ENCODE measurements at places on chromosomes 2 and 18.
A peak's percentile ranks its signal among the peaks of the same experiment; 100 is the strongest.

GRCh38 chr2:231612109-231612455 is 19.4 kb downstream of the TEX44 start:
- H3K27ac ChIP-seq, result peak overlapping the region; percentile 97
- DNase-seq, result no peak
- H3K4me1 ChIP-seq, result peaks cover 26% of the 10 kb centered on the region
- H3K4me3 ChIP-seq, result no peak overlapping the region
- no peaks in the 10 kb centered on the region for H3K36me3 ChIP-seq
- H3K27me3 ChIP-seq, result no peaks in the 10 kb centered on the region

DNA sequence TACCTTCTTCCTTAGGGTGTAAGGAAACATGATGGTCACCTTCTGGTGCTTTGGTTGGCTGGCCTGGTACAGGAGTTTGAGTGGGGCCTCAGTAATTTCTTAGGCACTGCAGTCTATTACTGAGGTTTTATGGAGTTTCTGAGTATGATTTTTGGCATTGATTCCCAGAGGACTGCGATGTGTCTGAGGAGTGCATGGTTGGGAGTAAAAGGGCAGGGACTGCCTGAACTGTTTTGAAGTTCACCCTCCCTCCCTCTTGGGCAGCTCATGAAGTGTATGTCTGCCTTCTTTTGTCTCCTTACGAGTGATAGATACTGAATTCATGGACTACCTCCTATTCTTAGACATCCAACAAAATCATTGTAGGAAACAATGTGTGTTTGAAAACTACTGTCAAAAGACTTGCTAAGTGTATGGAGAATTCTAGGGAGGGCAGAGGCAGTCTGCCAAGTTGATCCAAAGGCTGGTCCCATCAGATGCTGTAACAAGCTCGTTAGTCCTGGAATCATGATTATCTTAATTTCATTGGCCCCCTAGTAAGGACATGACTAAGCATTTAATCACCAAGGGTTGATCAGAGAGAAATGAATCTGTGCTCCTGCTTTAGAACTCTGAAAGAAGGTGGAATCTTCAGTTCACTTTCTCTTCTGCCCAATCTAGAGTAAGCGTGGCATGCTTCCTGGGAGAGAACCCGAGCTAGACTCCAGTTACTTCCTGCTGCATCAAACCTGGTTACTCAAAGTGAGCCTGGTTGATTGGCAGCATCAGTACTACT is 26.5 kb downstream of the LYPD6B start:
- peaks cover 4% of the 10 kb centered on the region for H3K36me3 ChIP-seq
- peaks cover 3% of the 10 kb centered on the region for H3K4me1 ChIP-seq
- DNase-seq, result no peak
- H3K4me3 ChIP-seq, result no peak overlapping the region
- no peak overlapping the region for H3K27ac ChIP-seq

DNA sequence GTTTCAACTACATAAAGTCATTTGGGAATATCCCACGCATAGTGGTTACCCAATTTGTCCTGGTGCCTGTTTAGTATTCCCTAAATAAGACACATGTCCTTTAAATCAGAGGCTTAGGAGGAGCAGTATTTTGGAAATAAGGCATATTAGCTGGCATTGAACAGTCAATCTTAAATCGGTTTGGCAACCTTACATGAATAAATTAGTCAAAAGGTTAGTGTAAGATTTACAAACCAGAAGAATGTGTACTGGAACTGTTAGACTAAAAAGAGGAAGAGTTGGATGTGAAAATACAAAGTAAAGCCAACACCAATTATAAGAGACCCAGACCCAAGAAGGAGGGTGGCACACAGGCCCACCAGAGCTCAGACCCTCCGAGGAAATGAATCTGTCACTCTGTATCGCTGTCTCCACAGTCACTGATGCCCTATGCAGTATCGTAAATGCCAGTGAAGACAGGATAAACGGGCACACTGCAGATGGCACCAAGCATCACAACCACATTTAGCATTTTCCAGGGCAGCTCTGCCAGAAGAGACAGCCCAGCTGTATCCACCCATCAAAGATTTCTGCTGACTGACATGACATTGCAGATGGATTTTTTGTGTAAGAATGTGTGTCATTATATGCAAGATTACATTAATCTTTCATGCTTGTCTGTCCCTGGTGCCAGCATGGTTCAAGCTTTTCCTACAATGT is 90.4 kb downstream of the CERKL start:
- H3K4me3 ChIP-seq, result no peak overlapping the region
- H3K27me3 ChIP-seq, result peaks cover 4% of the 10 kb centered on the region
- H3K27ac ChIP-seq, result no peak overlapping the region
- no peaks in the 10 kb centered on the region for H3K36me3 ChIP-seq
- peaks cover 3% of the 10 kb centered on the region for H3K4me1 ChIP-seq

DNA sequence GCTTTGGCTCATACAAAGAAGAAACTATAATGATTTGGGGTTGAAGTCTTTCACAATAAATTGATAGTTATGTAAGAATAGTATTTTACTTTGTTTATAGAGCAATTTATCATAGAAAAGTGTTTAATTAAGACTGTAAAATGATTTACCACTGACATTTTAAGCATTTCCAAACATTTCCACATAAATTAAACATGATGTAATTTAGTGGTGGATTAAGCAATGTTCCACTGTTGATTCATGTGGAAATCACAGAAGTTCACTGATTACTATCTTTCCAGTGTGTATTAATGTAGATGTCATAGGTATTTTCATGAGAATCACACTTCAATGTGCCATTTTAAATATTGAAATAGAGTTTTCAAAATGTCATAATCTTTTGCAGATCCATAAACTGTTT is 40.1 kb upstream of the GRB14 start:
- peaks cover 35% of the 10 kb centered on the region for H3K36me3 ChIP-seq
- H3K27me3 ChIP-seq, result no peaks in the 10 kb centered on the region
- DNase-seq, result no peak
- no peak overlapping the region for H3K27ac ChIP-seq

DNA sequence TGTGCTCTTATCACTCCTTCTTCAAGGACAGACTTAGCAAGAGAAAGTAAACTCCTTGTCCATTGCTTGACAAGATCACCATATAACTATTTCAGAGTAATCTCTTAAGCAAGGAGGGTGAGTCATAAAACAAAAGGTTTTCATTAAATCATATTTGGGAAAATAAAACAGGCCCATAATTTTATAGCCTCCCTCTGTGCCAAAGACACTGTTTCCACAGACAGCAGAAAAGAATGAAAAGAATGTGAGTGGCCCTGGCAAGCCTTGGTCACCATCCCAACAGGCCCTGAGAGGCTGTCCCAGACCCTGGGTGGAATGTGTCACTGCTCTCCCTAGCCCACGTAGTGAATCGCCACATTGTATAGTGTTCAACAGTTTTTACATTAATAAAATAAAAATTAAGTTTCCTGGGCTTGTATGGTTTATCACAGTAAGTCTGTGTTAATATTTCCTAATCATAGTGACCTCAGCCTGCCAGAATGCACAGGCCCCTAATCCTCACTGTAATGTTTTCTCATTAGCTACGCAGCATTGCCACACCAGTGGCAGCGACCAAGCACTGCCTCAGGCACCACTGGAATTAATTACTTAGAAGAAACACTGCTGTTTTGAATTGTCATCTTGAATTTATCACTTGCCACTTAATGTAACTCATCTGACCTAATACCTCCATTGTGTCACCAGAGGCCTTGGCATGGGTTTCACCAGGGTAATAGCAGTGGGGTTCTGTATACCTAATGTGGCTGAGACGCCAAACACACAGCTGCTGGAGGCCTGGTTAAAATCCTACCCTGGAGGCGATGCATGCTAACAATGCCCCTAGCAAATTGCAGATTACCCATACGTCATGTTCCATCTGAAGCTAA is 401.9 kb downstream of the LNPK start:
- H3K27ac ChIP-seq, result no peak overlapping the region
- H3K27me3 ChIP-seq, result peaks cover 1% of the 10 kb centered on the region
- H3K4me3 ChIP-seq, result no peak overlapping the region
- no peak for DNase-seq

- peak; percentile 75 for DNase-seq
- peak overlapping the region; percentile 96 for H3K27ac ChIP-seq
- H3K27me3 ChIP-seq, result no peaks in the 10 kb centered on the region
- H3K4me3 ChIP-seq, result peak overlapping the region; percentile 80
- H3K4me1 ChIP-seq, result peaks cover 38% of the 10 kb centered on the region
Observed at GRCh38 chr18:79466591-79466990, 70.9 kb downstream of the NFATC1 start.

DNA sequence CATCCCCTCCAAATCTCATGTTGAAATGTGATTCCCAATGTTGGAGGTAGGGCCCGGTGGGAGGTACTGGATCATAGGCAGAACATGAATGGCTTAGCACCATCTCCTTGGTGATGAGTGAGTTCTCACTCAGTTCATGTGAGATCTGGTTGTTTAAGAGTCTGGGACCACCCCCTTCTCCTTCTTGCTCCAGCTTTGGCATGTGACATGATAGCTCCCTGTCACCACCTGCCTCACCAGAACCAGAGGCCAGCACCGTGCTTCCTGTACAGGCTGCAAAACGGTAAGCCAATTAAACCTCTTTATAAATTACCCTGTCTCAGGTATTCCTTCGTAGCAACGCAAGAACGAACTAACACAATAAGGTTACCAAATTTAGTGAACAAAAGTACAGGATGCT is 95.4 kb downstream of the ZBTB7C start:
- no peak overlapping the region for H3K27ac ChIP-seq
- no peak overlapping the region for H3K4me3 ChIP-seq
- peaks cover 4% of the 10 kb centered on the region for H3K27me3 ChIP-seq

- H3K36me3 ChIP-seq, result no peaks in the 10 kb centered on the region
- no peak overlapping the region for H3K27ac ChIP-seq
- H3K4me3 ChIP-seq, result no peak overlapping the region
- H3K4me1 ChIP-seq, result no peaks in the 10 kb centered on the region
- peaks cover 6% of the 10 kb centered on the region for H3K27me3 ChIP-seq
- no peak for DNase-seq
Observed at GRCh38 chr2:216851486-216852090, 8.3 kb downstream of the TNP1 start.

DNA sequence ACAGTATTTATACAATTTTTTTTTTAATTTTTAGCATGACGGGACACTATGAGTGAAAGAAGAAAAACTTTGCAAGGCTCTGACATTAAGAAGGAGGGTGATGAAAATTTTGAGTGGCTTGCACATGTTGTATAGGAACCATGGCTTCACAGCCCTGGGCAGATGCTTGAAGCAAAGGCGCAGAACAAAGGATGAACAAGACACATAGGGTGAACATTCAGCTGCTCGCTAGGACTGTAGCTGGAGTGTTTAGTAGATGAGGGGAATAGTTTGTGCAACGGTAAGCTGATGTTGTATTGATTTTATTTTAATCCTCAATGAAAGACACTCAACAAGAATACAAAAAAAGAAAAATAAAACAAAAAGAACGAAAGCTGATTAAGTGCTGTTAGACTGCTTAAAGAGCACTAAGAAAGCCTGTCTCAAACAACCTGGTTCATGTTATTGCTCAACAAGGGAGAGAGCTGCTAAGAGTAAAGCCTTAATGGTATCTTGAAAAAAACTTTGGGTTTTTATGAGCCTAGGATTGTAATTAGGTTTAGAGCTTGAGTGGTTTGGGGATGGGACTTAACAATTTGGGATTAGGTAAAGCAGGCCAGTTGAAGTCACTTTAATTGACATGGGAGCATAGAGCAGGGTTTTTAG is 41.2 kb upstream of the GCFC2 start:
- no peak overlapping the region for H3K4me3 ChIP-seq
- no peaks in the 10 kb centered on the region for H3K4me1 ChIP-seq
- H3K27me3 ChIP-seq, result peaks cover 4% of the 10 kb centered on the region
- H3K36me3 ChIP-seq, result no peaks in the 10 kb centered on the region
- no peak for DNase-seq
- H3K27ac ChIP-seq, result no peak overlapping the region
